GM23338 (cell line): ENCODE measurements at places on chromosomes 6 and 20. TPM values are rescaled to one million over a fixed set of nuclear protein-coding genes. Genes with fewer than 3 reads are reported as not detected.

DNA sequence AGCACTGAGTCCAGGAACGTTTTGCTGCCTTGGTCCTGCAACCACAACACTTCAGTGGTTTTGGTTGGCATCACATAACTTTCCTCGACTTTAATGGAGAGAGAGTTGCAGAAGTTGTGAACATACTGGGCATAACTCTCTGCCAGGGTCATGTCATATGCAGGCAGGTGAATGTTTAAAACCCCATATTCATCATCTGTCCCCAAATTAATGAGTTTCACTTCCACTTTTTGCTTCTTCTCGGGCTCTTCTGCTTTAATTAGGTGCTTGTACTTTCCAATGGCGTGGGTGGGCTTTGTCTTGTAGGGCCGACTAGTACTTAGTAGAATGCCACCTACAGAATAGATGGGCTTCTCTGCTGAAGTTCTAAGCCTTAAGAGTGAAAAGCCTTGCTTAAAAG, 45.2 kb upstream of the TFAP2A start:
- DNase-seq, result no peak

GRCh38 chr6:15763837-15764236, 101.0 kb upstream of the DTNBP1 start:
- peak; percentile 16 for DNase-seq

SLC52A3 gene
- 3.6 and 4.5 TPM in 2 replicates for total RNA-seq

TRIM38 gene
- total RNA-seq, result 0.58 and 0.66 TPM in 2 replicates

- DNase-seq, result no peak
Observed at GRCh38 chr20:5044075-5044620, 42.8 kb upstream of the SLC23A2 start.

GRCh38 chr6:10481101-10481500, 40.0 kb upstream of the GCNT2 start:
- DNase-seq, result no peak
